ENCODE measurements at places on chromosomes 5 and 9. TPM values are rescaled to one million over a fixed set of nuclear protein-coding genes. Genes with fewer than 3 reads are reported as not detected.

CARD6 gene
- 16.1 TPM for total RNA-seq

- no peaks in the 10 kb centered on the region for H3K36me3 ChIP-seq
- no peak overlapping the region for H3K27ac ChIP-seq
- H3K4me1 ChIP-seq: no peaks in the 10 kb centered on the region
- no peak overlapping the region for H3K4me3 ChIP-seq
- DNase-seq: peak; percentile 10
- no peaks in the 10 kb centered on the region for H3K27me3 ChIP-seq
These were observed 1.6 kb upstream of the NOL6 start for GRCh38 chr9:33475357-33475756.

DNA sequence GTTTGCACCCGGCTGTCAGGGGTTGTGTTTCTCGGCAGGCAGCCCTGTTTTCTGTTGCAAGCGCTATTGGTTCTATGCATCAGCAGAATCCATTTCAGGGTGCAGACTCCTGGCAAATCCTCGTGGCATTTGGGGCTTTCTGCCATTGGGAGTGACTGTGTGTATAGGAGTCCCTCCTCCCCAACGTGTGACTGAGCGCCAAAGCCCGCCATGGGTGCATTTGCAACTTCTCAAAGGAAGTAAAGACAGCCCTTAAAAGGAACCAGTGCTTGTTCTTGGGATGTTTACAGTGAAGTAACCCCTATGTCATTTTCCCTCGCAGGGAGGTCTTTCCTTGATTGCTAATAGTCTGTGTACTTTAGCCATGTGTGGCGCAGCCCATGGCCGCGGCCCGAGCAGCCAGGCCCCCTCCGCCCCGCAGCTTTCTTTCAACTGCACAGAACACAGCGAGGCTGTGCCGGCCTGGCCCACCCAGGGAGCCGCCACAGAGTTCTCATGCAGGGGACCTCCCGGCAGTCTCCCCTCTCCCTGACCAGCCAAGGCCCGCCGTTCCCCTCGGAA lies 175.6 kb downstream of the HSD17B3 start:
- H3K4me1 ChIP-seq: no peaks in the 10 kb centered on the region
- H3K27me3 ChIP-seq: no peaks in the 10 kb centered on the region
- H3K4me3 ChIP-seq: no peak overlapping the region
- H3K27ac ChIP-seq: no peak overlapping the region
- DNase-seq: no peak
- H3K36me3 ChIP-seq: no peaks in the 10 kb centered on the region

- no peak overlapping the region for H3K4me3 ChIP-seq
- no peak for DNase-seq
- H3K27me3 ChIP-seq: no peaks in the 10 kb centered on the region
- peaks cover 3% of the 10 kb centered on the region for H3K36me3 ChIP-seq
These were observed 25.4 kb downstream of the SREK1 start for GRCh38 chr5:66169534-66169933.

GRCh38 chr5:77620405-77620804 lies 18.1 kb downstream of the OTP start:
- no peaks in the 10 kb centered on the region for H3K36me3 ChIP-seq
- DNase-seq: no peak
- H3K27me3 ChIP-seq: peaks cover 21% of the 10 kb centered on the region
- no peak overlapping the region for H3K4me3 ChIP-seq

GRCh38 chr5:65394087-65394486 lies 87.6 kb downstream of the ADAMTS6 start:
- H3K4me3 ChIP-seq: no peak overlapping the region
- no peaks in the 10 kb centered on the region for H3K36me3 ChIP-seq
- H3K27ac ChIP-seq: no peak overlapping the region
- DNase-seq: no peak
